ENCODE measurements at places on chromosomes 6 and 20.
A peak's percentile ranks its signal among the peaks of the same experiment; 100 is the strongest.

- no peak for DNase-seq
These were observed 772 bp downstream of the SESN1 start for GRCh38 chr6:109093732-109094415.

DNA sequence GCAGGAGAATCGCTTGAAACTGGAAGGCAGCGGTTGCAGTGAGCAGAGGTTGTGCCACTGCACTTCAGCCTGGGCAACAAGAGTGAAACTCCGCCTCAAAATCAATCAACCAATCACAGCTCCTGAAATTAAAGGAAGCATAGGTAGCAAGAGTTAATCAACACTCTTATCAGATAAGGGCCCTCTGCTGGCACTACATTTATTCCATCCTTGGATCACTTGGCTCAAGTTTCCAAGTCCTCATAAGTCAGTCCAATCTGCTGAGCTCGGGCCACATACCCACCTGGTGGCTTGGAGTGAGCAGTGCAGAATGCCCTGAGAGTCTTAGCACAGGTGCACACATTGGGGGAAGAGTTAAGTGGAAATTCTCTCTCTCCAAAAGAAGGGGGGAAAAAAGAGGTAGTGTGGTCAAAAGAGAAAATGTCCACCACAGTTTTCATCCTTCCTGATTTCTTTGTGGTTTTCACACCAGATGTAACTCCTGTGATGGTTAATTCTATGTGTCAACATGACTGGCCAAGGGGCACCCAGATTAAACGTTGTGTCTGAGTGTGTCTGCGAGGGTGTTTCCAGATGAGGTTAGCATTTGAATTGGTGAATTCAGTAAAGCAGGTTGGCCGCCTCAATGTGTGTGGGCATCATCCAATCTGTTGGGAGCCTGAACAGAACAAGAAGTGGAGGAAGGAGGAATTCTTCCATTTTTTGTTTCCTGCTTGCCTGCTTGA, 14.2 kb upstream of the FAM8A1 start:
- no peak for DNase-seq

DNA sequence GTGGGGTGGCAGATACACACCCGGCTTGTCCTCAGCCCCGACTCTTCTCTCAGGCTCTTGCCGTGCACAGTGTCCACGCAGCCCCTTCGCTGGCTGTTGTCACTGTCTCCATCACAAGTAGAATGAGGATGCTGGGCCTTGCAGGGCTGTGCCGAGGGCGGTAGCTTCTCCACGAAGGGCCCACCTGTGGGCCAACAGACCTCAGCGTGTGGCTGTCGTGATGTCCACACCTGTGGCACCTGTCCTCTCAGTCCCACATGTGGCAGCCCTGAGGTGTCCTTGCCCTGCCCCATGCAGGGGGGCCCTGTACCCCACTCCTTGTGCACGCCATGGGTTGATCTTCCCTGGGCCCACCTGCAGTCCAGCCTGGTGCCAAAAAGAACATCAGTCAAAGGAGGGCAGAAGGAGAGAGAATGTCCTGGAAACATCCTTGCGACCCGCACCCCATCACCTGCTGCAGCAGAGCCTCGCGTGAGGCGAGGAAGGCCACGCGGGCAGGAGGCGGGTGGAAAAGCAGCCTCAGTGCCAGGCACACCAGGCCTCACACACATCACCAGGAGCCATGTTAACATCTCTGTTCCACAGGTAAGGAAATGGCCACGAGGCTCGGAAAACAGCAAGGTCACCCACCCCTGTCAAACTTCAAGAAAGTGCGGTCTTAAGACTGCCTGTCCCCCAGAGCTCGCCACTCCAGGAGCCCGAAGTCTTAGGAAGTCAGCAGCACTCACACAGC, 22.3 kb upstream of the AFDN start:
- DNase-seq, result no peak

GRCh38 chr6:147544420-147544819, 35.9 kb downstream of the SAMD5 start:
- no peak for DNase-seq

DNA sequence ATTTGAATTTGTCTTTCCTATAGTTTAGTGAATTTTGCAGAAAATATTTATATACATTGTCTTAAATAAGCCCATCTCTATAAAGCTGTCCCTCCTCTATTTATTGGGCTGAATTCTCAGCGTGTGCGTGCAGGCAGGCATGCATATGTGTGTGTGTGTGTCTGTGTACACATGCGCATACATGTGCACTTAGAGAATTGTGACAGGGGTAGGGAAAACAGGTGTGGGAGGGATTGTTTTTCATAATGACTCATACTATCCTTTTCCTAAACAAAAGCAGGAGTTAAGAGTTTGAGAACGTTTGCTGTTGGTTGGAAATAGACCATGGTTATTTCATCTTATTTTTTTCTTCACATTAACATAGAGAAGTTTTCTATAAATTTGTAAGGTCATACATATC, 43.4 kb upstream of the FABP7 start:
- peak; percentile 78 for DNase-seq

DNA sequence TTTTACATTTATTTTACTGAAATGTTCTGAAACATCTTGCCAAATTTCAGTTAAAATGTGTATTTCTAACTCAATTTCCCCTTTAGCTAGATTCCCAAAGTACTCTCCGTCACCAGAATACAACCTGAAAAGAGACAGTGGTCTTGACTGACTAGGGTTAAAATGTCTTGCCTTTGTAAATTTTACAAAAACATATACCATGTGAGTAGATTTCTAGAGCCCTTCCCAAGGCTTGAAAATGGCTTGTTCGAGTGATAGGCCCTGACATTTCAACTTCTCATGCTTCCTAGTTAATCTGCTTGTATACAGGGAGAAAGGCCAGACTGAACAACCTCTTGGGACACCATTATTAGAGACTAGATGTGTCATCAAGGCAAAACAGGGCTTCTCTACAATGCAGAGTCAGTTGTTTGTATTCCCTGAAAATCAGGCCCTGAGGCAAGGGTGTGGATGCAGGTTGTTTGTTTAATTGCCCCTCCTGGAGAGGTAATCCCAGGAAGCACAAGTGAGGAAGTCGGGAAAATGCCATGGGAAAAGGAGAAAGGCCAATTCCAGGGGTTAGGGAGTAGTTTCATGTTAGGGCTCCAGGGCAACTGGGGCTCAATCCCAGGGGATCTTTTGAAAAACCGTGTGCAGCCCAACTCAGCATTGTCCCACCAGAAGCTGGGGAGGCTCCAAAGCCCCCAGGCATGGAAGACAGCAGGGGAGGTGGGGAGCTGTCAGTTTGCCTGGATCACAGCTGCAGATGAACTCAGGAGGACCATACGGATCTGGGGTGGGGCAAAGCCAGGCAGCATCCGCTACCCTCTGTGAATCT, 11.6 kb upstream of the TFB1M start:
- DNase-seq, result no peak

DNA sequence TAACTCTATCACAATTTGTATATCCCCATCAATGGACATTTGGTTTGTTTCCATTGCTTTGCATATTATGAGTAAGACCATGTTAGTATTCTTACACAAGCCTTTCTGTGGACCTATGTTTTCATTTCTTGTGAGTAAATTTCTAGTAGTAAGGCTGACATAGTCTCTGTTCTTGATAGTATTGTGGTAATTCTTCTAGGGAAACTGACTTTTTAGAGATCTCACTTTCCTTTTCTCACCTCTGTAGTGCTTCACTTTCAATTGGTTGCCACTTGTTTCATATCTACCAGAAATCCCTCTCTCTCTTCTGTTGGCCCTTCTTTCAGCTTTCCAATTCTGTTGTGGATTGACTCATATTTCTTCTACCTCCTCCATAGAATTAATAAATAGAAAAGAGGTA, 8.5 kb downstream of the ISM1 start:
- no peak for DNase-seq

DNA sequence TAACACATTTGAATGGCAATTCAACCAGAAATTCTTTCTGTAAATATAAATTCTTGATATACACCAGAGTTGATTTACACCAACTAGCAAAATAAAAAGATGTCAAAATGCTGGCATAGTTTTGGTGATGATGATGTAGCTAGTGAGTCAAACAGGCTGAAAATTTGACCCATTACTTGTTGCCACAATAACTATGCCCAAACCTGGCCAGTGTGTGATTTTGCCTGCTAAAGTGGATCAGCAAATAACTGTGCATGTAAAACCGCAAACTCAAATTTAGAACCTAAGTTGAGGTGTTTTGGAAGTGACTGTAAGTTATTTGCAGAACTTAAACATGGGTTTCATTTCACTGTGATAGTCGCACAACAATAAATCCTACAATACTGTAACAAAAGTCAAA, 125.9 kb downstream of the KIF6 start:
- no peak for DNase-seq

- no peak for DNase-seq
These were observed 155.0 kb downstream of the TMEM200A start for GRCh38 chr6:130520801-130521200.

Measured in NCI-H774 (cell line).